CD8-positive, alpha-beta T cell (primary cell): ENCODE measurements at places on chromosomes 5 and 9.

DNA sequence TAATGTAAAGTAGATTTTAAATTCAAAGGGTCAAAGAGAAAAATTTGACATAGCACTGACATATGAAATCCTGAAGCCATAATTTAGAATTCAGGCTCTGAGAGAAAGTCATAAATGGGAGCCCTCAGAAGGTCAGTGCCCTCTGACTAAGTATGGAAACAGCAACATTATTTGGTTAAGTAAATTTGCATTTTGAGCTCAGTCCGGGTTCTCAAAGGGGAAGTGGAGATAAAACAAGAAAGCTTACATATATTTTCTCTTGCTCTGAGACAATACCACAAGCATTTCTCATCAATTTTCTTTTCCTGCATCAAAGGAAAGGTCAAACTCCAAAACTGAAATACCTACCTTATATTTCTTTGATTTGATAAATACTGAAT, 348.0 kb downstream of the SEMA5A start:
- DNase-seq: no peak

DNA sequence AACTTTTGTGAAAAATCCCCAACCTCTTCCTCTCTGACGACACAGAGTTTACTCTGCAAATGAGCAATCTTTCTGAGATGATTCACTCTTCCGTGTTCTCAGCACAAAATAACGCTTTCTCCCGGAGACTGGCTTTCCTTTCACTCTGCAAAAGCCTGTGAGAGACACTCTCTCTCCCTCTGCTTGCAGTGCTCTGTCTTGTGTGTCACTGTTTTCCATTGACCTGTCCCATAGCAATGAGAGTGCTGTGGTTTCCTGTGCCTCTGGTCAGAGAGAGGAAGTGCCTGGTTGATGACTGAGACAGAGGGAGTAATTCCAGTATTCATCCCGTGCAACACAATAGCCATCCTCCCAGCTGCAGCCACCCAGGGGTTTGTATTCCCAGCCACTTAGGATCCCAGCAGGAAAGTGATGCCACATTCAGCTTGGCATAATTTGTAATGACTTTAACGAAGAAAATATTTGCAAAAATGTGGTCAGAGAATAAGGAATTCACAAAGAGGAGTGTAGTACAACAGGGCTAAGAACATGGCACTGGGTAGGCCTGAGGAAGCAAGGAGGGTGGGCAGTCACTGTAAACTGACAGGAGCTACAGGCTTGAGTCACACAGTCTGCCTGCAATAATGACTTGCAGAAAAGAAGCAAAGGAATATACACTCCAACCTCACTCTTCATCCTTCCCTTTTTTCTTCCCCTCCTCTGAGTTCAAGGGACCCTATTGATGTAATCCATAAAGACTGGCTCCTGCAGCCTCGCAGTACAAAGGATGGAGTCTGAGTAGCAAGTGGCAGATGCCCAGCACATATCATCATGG, 463.5 kb upstream of the RGMB start:
- DNase-seq: no peak

DNA sequence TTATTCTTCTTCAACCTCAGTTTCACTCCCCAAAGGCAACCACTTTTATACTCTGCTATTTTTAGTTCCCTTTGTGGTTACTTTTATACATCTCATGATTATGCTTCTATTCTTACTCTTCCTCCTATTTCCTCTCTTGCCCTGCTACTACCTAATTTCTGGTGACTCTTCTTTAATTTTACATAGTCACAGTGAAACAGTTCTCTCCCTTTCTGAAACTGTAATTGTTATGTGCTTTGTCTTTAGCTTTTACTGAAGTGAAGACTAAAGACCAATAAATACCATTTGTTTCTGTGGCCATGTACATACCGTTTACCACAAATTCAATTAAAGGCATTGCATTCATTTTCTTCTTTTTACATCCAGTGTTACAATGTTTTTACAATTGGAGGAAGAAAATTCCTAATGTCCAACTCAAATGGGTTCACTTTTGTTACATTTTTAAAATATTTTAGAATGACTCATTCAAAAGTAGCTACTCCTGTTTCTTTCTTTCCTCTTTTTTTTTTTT, 410.6 kb downstream of the PSAT1 start:
- no peak for DNase-seq

DNA sequence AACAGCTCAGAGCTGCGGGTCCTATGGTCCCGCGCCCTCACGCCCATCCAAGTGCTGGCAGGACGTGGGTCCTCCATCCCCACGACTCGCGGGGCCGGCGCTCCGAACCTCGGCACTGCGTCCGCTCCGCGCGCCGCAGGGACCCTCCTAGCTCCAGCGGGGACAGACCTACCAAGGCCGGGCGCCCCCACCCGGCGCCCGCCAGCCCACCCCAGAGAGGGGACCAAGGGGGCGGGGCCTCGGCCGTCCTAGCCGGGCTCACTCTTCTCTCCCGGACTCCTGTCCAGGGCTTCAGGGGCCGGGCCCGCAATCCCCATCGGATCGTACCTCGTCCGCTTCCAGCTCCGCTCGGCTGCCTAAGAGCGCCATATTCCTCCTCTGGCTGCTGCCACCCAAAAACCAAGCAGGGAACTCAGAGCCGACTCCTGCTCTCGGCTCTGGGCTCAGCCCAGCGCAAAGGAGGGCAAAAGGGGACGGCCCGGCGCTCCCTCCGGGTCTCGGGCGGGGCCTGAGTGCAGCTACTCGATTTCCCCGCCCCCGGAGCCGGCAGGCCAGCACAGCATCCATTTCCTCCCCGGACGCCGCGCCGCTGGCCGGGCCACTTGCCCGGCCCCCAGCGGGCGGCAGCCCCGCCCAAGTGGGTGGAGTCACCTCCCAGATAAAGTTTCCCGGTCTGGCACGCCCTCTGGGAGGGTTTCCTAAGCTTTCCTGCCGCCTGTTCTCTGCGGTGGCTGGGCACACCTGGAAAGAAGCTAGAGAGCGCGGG, at the start of gene TTC39B:
Gene TTC39B (minus strand): TSS at position 460 of the 766 bp plus-strand sequence. CDS start 91 bp downstream, at position 369.
- DNase-seq: peak; percentile 61

- no peak for DNase-seq
These were observed 39.0 kb upstream of the PPP1R26 start for GRCh38 chr9:135440620-135441019.

- DNase-seq: no peak
These were observed 171.1 kb downstream of the KDM4C start for GRCh38 chr9:6928863-6929262.

DNA sequence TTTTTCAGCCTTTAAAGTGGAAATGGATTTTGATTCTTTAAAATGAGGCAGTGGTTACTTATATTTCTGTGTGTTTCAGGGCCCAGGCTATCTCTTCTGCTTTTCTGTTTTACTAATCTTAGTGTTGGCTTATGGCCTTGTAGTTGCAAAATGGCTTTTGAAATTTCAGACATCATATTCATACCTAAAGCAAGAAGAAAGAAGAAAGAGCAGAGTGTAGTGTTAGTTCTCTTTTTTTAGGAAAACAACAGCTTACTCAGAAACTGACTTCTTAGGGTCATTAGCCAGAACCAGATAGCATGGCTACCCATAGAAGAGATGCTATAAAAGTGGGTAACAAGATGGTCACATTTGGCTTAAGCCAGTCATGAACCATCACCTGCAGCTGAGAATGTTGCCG, 20.9 kb downstream of the ZBED3 start:
- DNase-seq: no peak

- no peak for DNase-seq
These were observed 30.9 kb upstream of the SLC9A3 start for GRCh38 chr5:555058-555623.
